ENCODE measurements at places on chromosomes 3 and 15.
A peak's percentile ranks its signal among the peaks of the same experiment; 100 is the strongest.

- H3K27me3 ChIP-seq, result peaks cover 6% of the 10 kb centered on the region
- H3K4me1 ChIP-seq, result peaks cover 5% of the 10 kb centered on the region
- no peak overlapping the region for H3K4me3 ChIP-seq
- no peaks in the 10 kb centered on the region for H3K36me3 ChIP-seq
- no peak for DNase-seq
- no peak overlapping the region for H3K27ac ChIP-seq
These were observed 339.8 kb upstream of the SEMA6D start for GRCh38 chr15:47377465-47377864.

DNA sequence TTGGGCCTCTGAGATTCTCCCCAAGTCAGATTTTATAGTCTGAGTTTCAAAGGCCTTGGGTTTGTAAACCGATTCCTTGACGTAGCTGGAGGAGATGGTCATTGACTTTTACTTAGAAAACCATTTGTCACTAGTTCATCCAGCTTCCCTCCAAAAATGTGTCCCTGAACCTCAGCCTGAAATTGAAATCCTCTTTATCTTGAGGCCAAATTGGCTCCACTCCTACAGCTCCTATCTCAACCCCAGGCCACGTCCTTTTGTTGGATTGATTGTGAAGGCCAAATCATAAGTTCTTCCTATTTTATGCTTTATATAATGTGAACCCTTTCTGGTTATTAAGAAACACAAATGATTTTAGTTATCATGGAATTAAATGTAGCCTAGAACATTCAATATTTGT, 193.9 kb upstream of the SUCLG2 start:
- no peak for DNase-seq
- H3K27me3 ChIP-seq, result no peaks in the 10 kb centered on the region
- no peak overlapping the region for H3K4me3 ChIP-seq
- no peak overlapping the region for H3K27ac ChIP-seq
- H3K4me1 ChIP-seq, result no peaks in the 10 kb centered on the region
- no peaks in the 10 kb centered on the region for H3K36me3 ChIP-seq

GRCh38 chr15:73957785-73958184, 31.5 kb downstream of the LOXL1 start:
- no peaks in the 10 kb centered on the region for H3K36me3 ChIP-seq
- H3K27me3 ChIP-seq, result peaks cover 2% of the 10 kb centered on the region
- H3K4me3 ChIP-seq, result no peak overlapping the region
- peaks cover 20% of the 10 kb centered on the region for H3K4me1 ChIP-seq
- DNase-seq, result no peak

- H3K27ac ChIP-seq, result peak overlapping the region; percentile 66
- peaks cover 50% of the 10 kb centered on the region for H3K4me1 ChIP-seq
- H3K4me3 ChIP-seq, result no peak overlapping the region
- peaks cover 12% of the 10 kb centered on the region for H3K27me3 ChIP-seq
- DNase-seq, result no peak
- no peaks in the 10 kb centered on the region for H3K36me3 ChIP-seq
These were observed 494.7 kb upstream of the PROK2 start for GRCh38 chr3:72279631-72280041.

DNA sequence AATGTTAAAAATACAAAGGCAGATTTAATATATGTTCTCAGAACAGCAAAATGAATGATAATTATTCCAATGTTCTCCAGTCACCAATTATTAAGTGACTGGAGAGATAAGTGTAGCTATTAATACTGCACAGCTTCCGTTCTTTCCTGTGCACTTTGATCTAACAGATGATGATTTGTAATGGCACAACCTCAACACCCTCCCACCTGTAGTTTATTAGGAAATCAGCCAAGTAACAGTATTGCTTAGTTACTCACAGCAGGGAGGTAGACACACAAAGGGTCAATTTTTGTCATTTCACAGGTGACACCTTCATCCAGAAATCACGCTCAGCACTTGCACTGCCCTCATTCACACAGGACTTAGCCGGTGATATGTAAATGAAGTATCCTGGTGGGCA, 688.1 kb downstream of the EPHA3 start:
- DNase-seq, result no peak
- no peaks in the 10 kb centered on the region for H3K4me1 ChIP-seq
- no peak overlapping the region for H3K4me3 ChIP-seq
- no peak overlapping the region for H3K27ac ChIP-seq
- no peaks in the 10 kb centered on the region for H3K36me3 ChIP-seq

GRCh38 chr15:61835496-61836106, 224.6 kb downstream of the VPS13C start:
- no peaks in the 10 kb centered on the region for H3K36me3 ChIP-seq
- peak; percentile 78 for DNase-seq
- no peak overlapping the region for H3K27ac ChIP-seq
- peaks cover 12% of the 10 kb centered on the region for H3K27me3 ChIP-seq

DNA sequence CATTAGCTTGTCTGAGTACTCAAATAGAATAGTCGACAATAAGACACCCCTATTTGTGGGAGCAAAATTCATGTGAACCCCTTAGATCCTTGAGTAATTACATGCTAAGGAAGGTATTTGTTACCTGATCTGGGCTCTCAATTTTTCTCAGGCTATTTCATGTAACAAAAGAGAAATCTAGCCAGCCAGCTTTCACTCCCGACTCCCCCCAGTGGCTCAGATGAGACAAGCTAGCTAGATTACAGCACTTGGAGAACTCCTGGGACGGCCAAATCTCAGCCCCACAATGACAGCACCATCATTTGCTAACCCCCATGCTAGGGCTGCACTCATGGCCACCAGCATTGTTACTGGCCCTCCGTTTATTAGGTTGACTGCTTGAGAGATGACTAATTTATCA, 41.3 kb downstream of the GLDN start:
- H3K27ac ChIP-seq, result no peak overlapping the region
- DNase-seq, result peak; percentile 51
- no peaks in the 10 kb centered on the region for H3K36me3 ChIP-seq

DNA sequence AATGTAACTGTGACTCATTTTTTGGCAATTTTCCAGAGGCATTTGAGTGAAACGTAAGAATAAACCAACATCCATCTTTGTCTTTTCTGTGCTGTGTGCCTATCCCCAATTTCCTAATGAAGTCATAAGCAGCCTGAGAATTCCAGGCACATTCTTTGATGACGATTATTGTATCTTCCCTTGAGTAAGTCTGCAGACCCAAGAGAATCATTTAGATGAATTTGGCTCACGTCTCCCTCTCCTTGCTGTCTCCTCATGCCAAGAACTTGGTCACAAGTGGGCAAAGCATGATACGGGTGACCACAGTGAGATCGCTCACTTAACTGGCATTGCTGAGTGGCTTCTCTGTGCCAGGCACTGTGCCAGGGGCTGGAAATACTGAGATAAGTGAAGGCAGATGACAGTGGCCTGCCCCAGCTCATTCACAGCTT, 384.5 kb upstream of the IL12A start:
- peaks cover 4% of the 10 kb centered on the region for H3K36me3 ChIP-seq
- no peak for DNase-seq

GRCh38 chr3:133899311-133899710, 3.6 kb upstream of the RAB6B start:
- DNase-seq, result no peak
- no peaks in the 10 kb centered on the region for H3K4me1 ChIP-seq
- no peak overlapping the region for H3K4me3 ChIP-seq
- peaks cover 80% of the 10 kb centered on the region for H3K27me3 ChIP-seq

GRCh38 chr3:57451150-57451846, 92.8 kb downstream of the DNAH12 start:
- H3K4me1 ChIP-seq, result peaks cover 11% of the 10 kb centered on the region
- no peaks in the 10 kb centered on the region for H3K27me3 ChIP-seq
- peak overlapping the region; percentile 92 for H3K27ac ChIP-seq
- no peaks in the 10 kb centered on the region for H3K36me3 ChIP-seq

DNA sequence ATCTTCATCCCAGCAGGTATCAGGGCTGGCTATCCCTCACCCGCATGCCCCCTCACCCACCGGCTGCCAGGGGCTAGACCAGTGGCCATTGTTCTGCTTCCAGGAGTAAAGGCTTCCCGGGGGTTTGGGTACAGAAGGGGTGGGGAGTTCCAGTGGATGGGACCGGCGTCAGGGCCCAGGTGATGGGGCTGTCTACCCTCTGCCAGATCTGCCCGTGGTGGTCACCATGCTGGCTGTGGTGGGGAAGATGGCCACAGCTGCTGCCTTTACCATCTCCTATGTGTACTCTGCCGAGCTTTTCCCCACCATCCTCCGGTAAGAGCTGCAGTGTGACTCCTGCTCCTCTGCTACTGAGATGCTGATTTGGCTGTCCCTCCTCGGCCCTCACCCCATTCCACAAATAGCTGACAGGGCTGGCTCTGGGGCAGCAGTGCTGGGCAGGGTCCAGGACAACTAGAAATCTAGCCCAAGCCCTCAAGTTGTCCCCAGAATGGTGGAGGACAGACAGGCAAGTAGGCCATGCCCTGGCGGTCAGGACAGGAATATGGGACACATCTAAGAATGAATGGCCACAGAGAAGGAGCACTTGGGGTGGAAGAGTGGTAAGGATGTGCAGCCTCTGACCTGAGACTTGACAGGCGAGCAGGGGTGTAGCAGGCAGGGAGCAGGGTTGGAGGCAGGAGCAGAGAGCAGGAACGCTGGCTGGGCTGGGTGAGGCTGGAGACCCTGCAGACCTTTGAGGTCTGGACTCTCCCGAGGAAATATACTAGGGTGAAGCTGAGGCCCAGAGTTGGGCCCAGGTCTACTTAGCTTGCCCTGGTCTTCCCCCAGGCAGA, 5.8 kb upstream of the SLC22A14 start:
- H3K36me3 ChIP-seq, result no peaks in the 10 kb centered on the region
- H3K4me3 ChIP-seq, result no peak overlapping the region

DNA sequence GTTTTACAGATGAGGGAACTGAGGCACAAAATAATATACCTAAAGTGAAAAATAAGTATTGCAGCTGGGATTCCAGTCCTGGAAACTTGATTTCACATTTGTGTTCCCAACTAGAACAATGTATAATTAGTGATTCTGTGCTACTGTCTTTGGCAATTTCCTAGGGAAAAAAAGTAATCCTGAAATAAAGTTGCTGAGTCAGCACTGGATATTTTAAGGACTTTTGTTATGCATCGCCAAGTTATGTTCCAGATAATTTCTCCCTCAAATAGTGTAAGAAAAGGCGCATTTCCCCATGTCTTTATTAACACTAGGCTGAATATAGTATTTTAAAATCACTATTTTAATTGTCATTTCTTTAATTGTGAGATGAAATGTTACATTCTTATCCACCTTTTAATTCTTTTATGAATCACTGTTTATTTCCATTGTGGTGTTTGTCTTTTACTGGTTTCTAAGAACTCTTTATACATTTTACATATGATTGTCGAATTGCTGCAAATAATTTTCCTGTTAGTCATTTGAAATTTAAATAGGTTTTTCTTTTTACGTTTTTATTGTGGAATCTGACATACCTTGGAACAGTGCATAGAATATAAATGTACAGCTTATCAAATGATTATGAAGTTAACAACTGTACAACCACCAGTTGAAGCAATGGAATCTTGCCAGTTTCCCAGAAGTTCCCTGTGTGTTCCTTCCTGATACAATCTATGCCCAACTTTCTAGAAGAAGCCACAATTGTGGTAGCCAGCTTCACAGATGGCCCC, 56.6 kb downstream of the SH3GL3 start:
- H3K27ac ChIP-seq, result no peak overlapping the region
- peaks cover under 1% of the 10 kb centered on the region for H3K36me3 ChIP-seq
- H3K4me3 ChIP-seq, result no peak overlapping the region
- no peaks in the 10 kb centered on the region for H3K4me1 ChIP-seq
- peaks cover 3% of the 10 kb centered on the region for H3K27me3 ChIP-seq
- DNase-seq, result no peak

GRCh38 chr15:65409036-65409631, 13.6 kb downstream of the IGDCC4 start:
- peaks cover 61% of the 10 kb centered on the region for H3K4me1 ChIP-seq
- no peak for DNase-seq
- H3K4me3 ChIP-seq, result no peak overlapping the region
- H3K36me3 ChIP-seq, result peaks cover 13% of the 10 kb centered on the region

DNA sequence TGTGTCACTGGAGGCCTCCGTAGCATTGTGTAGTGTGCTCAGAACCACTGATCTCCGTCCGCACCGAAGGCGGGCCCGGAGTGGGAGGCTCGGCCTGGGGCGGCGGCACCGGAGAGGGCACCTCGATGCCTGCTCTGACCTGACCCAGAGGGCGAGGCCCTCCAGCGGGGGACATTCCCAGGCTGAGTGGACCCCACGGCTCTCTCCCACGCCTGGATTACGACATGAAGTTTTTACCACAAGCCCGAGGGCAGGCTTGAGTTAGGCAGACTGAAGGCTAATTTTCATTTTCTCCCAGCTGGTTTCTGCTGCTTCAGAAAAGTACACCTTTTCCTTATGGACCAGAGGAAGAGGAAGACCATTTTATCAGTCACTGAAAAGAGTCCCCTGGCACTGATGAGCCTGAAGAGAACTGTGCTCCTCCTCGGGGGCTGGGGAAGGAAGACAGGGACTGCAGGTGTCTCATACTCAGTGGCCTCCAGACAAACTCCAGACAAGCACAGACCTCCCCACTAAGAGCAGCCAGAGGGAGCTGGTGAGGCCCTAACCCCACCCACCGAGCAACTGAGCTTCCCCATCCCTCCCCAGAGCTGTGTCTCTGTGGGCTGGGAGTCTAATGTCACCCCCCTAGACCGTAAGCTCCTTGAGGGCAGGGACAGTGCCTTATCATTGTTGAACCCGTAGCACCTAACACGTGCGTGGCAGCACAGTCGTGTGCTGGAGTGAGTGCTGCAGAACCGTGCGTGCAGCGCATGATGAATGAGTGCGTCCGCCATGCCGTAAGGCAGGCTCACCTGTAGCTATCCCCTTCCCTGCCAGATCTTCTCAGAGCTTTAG, 74.5 kb upstream of the BLM start:
- DNase-seq, result no peak
- no peak overlapping the region for H3K4me3 ChIP-seq
- H3K36me3 ChIP-seq, result peaks cover 56% of the 10 kb centered on the region
- H3K27me3 ChIP-seq, result no peaks in the 10 kb centered on the region
- H3K4me1 ChIP-seq, result no peaks in the 10 kb centered on the region

- no peak overlapping the region for H3K27ac ChIP-seq
- peaks cover 27% of the 10 kb centered on the region for H3K4me1 ChIP-seq
- H3K36me3 ChIP-seq, result no peaks in the 10 kb centered on the region
- H3K4me3 ChIP-seq, result no peak overlapping the region
- DNase-seq, result no peak
- peaks cover 16% of the 10 kb centered on the region for H3K27me3 ChIP-seq
These were observed 121.4 kb downstream of the FAM43A start for GRCh38 chr3:194806991-194807630.

DNA sequence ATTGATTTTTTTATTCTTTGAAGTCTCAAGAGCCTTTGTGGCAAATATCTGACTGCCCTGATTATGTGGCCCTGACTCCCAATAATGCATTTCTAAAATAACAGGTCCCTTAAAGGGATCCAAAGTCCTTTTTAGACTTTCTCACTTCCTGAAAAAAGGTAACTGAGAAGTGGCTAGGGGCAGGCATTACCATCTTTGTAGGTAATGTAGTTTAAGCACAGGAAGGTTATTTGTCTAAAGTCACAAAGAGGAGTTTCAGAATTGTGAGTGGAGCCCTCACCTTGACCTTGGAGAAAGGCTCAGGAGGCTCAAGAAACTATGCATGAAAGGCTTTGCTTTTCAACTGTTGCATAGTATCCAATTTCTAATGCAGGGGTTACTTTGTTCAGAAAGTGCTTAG, 142.9 kb upstream of the MRPL3 start:
- H3K36me3 ChIP-seq, result peaks cover 9% of the 10 kb centered on the region
- DNase-seq, result no peak
- no peaks in the 10 kb centered on the region for H3K27me3 ChIP-seq
- H3K27ac ChIP-seq, result no peak overlapping the region
- peaks cover 6% of the 10 kb centered on the region for H3K4me1 ChIP-seq
- no peak overlapping the region for H3K4me3 ChIP-seq

GRCh38 chr3:63364495-63364894, 86.4 kb downstream of the SYNPR start:
- no peak overlapping the region for H3K27ac ChIP-seq
- no peak overlapping the region for H3K4me3 ChIP-seq
- H3K36me3 ChIP-seq, result no peaks in the 10 kb centered on the region
- no peaks in the 10 kb centered on the region for H3K4me1 ChIP-seq
